Spinal cord (tissue), 10 donors: ENCODE measurements at places on chromosomes 7 and 10. TPM values are rescaled to one million over a fixed set of nuclear protein-coding genes. Genes with fewer than 3 reads are reported as not detected.

Gene PALD1
- total RNA-seq = 26.3 TPM

Gene ZPBP
- total RNA-seq = not detected

Gene MYOF
- 25.5 TPM for total RNA-seq

Gene ARMH3
- 21.1 TPM for total RNA-seq

Gene SERPINE1
- total RNA-seq = 1.9 TPM

Gene ABCB1
- 18.5 TPM for total RNA-seq

- peaks cover 8% of the 10 kb centered on the region for H3K4me1 ChIP-seq
- DNase-seq = no peak
- no peak overlapping the region for H3K4me3 ChIP-seq
- H3K27ac ChIP-seq = no peak overlapping the region
These were observed 13.4 kb downstream of the SLC29A4 start for GRCh38 chr7:5296015-5296610.

DNA sequence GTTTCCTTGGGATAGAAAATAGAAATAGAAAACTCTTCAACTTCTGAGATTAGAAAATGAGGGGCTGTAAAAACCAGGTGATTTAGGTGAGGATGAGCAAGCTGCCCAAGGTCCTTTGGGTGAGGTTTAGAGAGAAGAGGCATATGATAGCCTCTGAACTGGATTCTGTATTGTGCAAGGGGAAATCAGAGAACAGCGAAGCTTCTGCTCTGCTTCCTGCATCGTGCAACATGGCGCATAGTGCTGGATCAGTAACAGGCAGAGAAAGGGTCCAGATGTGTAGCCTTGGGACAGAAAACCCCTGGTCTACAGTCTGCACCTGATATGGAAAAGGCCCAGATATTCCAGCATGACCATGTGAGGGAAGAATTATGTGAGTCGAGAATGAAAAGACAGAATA is 121.7 kb downstream of the MBL2 start:
- no peak overlapping the region for H3K4me3 ChIP-seq
- no peaks in the 10 kb centered on the region for H3K27me3 ChIP-seq
- no peak overlapping the region for H3K27ac ChIP-seq

DNA sequence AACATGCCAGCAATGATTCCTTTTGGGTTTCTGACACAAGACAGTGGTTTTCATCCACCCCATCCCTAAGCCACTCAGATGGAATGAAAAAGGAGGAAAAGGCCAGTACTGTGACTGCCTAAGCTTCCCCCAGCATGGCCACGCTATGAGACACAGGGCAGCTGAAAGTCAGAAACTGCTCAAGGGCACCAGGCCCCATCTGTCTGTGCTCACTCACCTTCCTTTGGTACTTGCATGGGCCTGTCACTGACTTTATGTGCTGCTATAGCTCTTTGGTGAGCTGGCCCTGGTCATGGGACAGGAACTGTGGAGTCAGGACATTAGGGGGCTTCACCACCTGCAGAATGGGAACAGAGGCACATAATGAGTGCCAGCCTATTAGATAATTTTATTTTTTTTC is 21.2 kb upstream of the ACSM6 start:
- no peak overlapping the region for H3K4me3 ChIP-seq
- no peak overlapping the region for H3K27ac ChIP-seq
- no peak for DNase-seq

GRCh38 chr7:114196517-114196916 is 218.1 kb upstream of the FOXP2 start:
- H3K4me1 ChIP-seq = no peaks in the 10 kb centered on the region
- H3K36me3 ChIP-seq = no peaks in the 10 kb centered on the region
- no peak overlapping the region for H3K4me3 ChIP-seq
- no peak for DNase-seq
- H3K27ac ChIP-seq = no peak overlapping the region
- H3K27me3 ChIP-seq = no peaks in the 10 kb centered on the region

DNA sequence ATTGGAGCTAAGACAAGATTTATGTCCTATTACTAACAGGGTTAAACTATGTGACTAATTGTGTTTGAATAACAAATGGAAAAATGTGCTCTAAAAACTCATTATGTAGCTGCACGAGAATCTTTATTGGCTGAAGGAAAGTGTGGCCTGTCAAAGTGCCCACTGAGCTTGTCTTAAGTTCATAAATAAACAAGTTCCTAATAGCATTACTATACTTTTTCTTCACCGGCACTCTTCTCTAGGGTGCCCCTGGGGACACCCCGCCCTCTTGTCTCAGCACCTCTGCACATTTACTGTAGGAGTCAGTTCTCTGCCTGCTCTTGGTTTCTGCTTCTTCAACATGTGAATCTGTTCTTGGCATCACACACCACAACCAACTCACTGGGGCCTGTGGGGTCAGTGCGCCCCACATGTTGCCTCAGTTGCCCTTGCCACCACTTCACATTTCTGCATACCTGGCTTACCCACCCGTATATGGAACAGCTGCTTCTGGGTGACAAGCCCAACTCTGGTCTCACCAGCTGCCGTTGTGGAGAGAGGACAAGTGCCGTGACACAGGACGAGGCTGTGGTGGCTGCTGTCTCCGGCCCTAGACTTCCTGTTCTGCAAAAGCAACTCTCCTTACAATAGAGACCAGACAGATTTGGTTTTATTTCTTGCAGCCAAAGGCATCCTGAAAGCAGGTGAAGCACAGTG is 96.3 kb upstream of the DDC start:
- H3K27me3 ChIP-seq = no peaks in the 10 kb centered on the region
- no peak overlapping the region for H3K27ac ChIP-seq
- no peak for DNase-seq
- peaks cover 30% of the 10 kb centered on the region for H3K36me3 ChIP-seq
- H3K4me1 ChIP-seq = peaks cover 29% of the 10 kb centered on the region

DNA sequence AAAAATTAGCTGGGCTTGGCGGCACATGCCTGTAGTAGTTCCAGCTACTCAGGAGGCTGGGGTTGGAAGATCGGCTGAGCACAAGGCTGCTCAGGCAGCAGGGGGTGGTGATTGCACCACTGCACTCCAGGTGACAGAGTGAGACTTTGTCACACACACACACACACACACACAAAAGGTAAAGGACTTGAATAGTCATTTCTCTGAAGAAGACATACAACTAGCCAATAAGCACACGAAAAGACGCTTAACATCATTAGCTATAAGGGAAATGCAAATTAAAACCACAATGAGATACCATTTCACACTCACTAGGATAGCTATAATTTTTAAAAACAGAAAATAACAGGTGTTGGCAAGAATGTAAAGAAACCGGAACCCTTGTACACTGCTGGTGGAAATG is 48.6 kb downstream of the HIP1 start:
- no peak overlapping the region for H3K4me3 ChIP-seq
- no peak overlapping the region for H3K27ac ChIP-seq
- peaks cover 26% of the 10 kb centered on the region for H3K4me1 ChIP-seq
- no peak for DNase-seq
- H3K36me3 ChIP-seq = no peaks in the 10 kb centered on the region
- no peaks in the 10 kb centered on the region for H3K27me3 ChIP-seq

- peaks cover 19% of the 10 kb centered on the region for H3K4me1 ChIP-seq
- H3K27me3 ChIP-seq = no peaks in the 10 kb centered on the region
- no peak for DNase-seq
- H3K27ac ChIP-seq = peak overlapping the region; percentile 27
These were observed 85.7 kb upstream of the NMT2 start for GRCh38 chr10:15253951-15254807.
